ENCODE measurements at places on chromosomes 2 and 18. TPM values are rescaled to one million over a fixed set of nuclear protein-coding genes. Genes with fewer than 3 reads are reported as not detected.

The TUBA4B gene
- total RNA-seq: not detected

The GCG gene
- 5.2 TPM for total RNA-seq

The LAMA1 gene
- 4.2 TPM for total RNA-seq

The KIF5C gene
- total RNA-seq: 1.0 TPM

The MPP4 gene
- total RNA-seq: under 0.01 TPM

The RMC1 gene
- 14.6 TPM for total RNA-seq

The MTA3 gene
- total RNA-seq: 26.6 TPM

The CERKL gene
- not detected for total RNA-seq

The FEV gene
- not detected for total RNA-seq

The RBMS1 gene
- total RNA-seq: 48.0 TPM

The ALPP gene
- total RNA-seq: not detected

The CPO gene
- not detected for total RNA-seq

The LYG2 gene
- not detected for total RNA-seq

The ALLC gene
- total RNA-seq: not detected

The LRRTM4 gene
- 1.6 TPM for total RNA-seq

The GATA6 gene
- total RNA-seq: 2.6 TPM

The DDX18 gene
- 32.4 TPM for total RNA-seq

The RNF152 gene
- total RNA-seq: 17.2 TPM

The ALPI gene
- total RNA-seq: not detected

The POTEJ gene
- total RNA-seq: not detected

The UGT1A8 gene
- not detected for total RNA-seq

The C2orf15 gene
- total RNA-seq: not detected

The VIL1 gene
- not detected for total RNA-seq

The CXCR1 gene
- 0.52 TPM for total RNA-seq

The HTR2B gene
- total RNA-seq: 0.52 TPM

The TTC27 gene
- 23.5 TPM for total RNA-seq

The TMEM37 gene
- total RNA-seq: 2.1 TPM

The PXDN gene
- total RNA-seq: 106 TPM

The KCNS3 gene
- 12.5 TPM for total RNA-seq

The RUFY4 gene
- not detected for total RNA-seq

The SLC38A11 gene
- total RNA-seq: 2.6 TPM

The AGXT gene
- total RNA-seq: not detected

The SCN9A gene
- total RNA-seq: 14.1 TPM

The REG1B gene
- not detected for total RNA-seq

The POTEC gene
- not detected for total RNA-seq

The UGGT1 gene
- total RNA-seq: 30.3 TPM

The NEUROD1 gene
- not detected for total RNA-seq

The AMER3 gene
- total RNA-seq: not detected

The IFIH1 gene
- 2.1 TPM for total RNA-seq

The TMEM178A gene
- total RNA-seq: 4.7 TPM
